ENCODE measurements at places on chromosomes 2 and 18.
A peak's percentile ranks its signal among the peaks of the same experiment; 100 is the strongest.

DNA sequence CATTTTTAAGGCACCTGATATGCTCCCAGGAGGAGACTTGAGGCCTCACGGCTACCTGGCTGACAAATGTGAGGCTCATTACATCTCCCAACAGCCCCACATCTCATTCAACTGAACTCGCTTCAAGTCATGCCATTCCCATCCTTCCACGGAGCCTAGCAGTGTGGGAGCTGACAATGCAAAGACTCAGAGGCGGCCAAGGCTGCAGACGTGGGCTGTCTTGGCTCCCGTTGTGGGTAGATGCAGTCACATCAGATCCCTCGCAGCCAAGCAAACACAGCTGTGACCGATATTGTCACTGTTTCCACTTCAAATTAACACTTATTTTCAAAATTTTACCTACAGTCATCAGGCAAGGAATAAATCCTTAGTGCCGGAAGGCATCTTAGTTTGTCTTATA lies 64.0 kb upstream of the TRIB2 start:
- no peak for DNase-seq

GRCh38 chr2:219484343-219485200 lies 14.1 kb upstream of the GMPPA start:
- DNase-seq, result no peak

- peak; percentile 45 for DNase-seq
Measured at GRCh38 chr2:212892193-212892592, 259.2 kb downstream of the IKZF2 start.

GRCh38 chr2:102473631-102474030 lies 605 bp downstream of the SLC9A4 start:
- no peak for DNase-seq

GRCh38 chr18:657311-658000 lies at the start of gene TYMS:
TSS of gene TYMS (plus strand) at chr18:657653. CDS start at chr18:657743, 90 bp downstream.
- DNase-seq, result peak; percentile 74

DNA sequence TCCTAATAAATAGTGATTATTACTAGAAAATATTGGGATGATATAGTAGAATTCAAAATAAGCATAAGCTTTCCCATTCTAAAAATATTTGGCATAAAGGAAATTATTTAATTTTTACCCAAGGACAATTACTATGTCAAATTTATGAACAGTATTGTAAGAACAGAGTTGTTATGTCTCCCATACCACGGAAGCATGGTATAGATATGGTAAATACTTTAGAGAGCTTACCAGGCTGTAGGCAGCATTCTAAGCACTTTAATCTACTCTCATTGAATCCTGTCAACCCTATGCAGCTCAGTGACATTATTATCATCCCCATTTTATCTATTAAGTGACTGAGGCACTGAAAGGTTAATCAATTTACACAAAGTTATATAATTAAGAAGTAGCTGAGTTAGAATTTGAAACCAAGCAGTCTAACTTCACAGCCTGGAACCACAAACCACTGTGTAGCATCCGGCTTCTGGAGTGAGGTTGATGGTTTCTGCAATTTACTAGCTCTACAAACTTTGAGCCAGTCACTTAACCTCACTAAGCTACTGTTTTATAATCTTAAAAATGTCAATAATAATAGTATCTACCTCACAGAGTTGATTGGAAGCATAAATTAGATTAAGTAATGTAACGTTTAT lies 323.7 kb downstream of the ARHGAP15 start:
- no peak for DNase-seq

DNA sequence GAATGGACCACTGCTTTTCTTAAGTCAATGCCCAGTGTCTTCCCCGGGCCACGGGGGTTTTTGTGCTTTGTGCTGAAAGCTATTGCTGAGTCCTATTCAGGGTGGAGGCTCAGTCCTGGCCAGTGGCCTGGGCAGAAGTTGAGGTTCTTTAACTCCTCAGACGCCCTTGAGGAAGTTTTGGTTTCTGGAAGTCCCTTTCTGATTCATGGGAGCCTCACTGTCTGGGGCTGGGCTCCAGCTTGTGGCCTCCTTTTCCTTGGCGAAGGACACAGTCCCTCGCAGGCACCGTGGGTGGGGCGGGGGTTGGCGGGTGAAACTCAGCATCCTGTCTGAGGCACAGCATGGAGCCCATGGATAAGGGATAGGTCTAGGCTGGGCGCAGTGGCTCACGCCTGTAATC lies 465.2 kb upstream of the HS6ST1 start:
- no peak for DNase-seq

GRCh38 chr2:19684516-19684915 lies 217.3 kb downstream of the TTC32 start:
- no peak for DNase-seq

- DNase-seq, result no peak
Measured at GRCh38 chr2:160388464-160389263, 104.9 kb downstream of the RBMS1 start.

- DNase-seq, result peak; percentile 68
Measured at GRCh38 chr2:191617575-191617974, 60.4 kb upstream of the NABP1 start.

GRCh38 chr18:58363767-58364540 lies 264.9 kb downstream of the ALPK2 start:
- DNase-seq, result no peak

DNA sequence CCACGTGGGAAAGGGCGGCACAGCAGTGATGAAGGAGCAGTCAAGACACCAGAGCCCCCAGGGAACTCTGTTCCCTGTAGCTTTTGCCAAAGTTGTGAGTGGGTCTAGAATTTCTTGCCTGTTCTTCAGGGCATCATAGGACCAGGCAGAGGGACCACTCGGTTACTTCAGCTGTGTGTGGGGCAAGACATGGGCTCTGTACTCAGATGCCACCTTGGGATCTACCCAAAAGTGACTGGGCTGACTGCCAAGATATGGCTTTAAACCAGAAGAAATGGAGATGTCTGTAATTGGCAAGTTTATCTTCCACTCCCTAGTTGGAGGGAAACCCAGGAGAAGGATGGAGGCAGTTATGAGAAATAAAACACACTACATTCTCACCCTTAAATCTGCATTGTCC lies 29.6 kb downstream of the KCNF1 start:
- DNase-seq, result no peak

- peak; percentile 72 for DNase-seq
Measured at GRCh38 chr18:62131301-62131909, 55.5 kb downstream of the PIGN start.

DNA sequence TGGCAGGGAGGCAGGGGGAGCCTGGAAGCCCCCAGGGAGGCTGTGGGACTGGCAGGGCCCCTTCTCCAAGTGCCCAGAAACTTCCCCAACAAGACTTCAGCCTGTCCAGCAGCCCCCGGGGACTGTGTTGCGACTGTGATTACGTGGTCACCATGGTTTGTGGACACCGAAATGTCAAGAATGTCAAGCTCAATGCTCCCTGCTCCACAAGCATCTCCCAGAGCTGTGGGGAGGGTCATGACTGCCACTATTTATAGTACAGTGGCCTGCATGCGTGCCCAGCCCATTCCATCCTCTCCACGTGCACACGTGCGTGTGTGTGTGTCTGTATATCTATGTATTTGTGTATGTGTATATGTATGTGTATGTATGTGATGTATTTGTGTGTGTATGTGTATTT lies 93.8 kb upstream of the MBOAT2 start:
- DNase-seq, result no peak

DNA sequence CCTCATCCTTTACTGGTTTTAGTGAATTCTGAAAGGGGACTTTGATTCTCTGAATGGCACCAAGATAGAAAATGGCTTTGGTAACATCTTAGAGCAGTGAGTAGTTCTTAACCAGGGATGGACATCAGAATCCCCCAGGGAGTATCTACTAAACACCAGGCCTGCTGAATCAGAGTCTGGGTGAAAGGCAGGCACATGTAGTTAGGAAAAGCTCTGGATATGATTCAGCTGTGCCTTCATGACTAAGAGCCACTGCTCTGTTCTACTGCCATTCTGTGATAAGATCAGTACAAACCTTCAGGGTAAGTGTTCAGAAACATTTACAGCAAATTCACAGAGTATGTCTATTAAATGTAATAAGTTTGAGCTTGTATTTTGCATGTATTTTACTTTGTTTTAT lies 46.2 kb upstream of the B3GNT2 start:
- DNase-seq, result no peak

DNA sequence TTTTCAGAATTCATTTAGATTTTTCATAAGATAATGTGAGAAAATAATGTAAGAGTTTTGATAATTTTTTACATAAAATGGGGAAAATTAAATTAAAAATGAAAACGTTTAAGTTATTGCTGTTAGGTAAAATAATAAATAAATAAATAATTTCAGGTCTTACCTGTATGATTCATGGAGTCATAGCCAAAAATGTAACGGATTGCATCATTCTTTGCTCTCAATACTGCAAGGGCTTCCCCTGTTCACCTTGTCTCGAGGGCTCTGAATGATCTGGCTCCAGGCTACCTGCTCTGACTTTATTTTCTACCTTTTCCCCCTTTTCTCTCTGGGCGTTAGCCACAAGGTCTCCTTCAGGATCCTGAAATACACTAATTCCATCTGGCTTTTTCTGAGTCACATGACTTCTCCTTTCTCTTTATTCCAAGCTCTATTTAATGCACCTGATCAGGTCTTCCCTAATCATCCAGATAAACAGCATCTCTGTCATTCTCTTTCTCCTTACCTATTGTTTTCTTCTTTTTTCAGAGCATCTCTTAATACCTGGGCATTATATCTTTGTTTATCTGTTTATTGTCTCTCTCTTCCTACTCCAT lies 30.0 kb upstream of the CFAP36 start:
- no peak for DNase-seq

DNA sequence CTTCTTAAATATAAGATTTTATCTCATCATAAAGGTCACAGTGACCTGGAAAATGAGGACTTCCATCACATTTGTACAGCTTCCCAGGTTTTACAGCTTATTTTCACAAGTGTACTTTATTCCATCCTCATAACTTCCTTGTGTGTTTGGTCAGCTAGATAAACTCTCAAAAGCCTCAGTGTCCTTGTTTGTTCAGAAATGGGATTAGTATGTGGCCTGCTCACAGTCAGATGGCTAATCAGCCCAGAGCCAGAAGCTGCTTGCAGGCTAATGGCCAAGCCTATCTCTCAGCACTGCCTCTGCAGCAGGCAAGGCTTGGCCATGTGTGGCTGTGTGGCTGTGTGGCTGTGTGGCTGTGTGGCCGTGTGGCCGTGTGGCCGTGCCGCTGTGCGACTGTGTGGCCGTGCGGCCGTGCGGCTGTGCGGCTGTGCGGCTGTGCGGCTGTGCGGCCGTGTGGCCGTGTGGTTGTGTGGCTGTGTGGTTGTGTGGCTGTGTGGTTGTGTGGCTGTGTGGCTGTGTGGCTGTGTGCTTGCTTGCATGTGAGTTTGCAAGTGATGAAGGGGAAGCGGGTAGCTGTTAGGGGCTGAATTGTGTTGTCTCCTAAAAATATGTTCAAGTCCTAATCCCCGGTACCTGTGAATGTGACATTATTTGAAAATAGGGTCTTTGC lies 233.0 kb upstream of the TNP1 start:
- no peak for DNase-seq

GRCh38 chr2:70369082-70369481 lies 67.2 kb upstream of the FAM136A start:
- DNase-seq, result no peak

DNA sequence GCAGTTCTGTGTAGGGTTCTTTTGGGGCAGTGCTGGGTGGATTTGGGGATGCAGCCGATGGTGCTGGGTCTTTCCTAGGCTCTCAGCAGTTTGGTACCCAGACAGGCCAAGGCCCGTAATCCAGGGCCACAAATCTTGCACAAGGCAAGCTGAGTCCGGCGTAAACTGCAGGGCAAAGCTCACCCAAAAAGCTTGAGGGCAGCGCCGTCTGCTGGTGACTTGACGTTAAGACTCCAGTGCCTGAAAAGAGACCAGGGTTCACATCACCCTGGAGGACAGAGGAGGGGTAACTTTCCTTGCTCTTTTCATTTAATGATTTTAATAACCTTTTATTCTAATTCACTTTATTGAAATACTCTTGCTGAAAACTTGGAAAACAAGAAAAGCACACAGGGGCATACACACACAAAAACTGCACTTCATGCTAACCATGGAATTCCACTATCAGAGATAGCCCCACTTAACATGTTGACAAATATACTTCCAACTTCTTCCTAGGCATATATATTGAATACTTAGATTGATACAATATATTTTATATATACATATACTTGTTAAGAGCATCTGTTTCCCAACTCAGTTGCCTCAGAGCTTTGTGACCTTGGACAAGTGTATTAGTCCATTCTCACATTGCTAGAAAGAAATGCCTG lies 38.9 kb downstream of the CNGA3 start:
- DNase-seq, result peak; percentile 89

DNA sequence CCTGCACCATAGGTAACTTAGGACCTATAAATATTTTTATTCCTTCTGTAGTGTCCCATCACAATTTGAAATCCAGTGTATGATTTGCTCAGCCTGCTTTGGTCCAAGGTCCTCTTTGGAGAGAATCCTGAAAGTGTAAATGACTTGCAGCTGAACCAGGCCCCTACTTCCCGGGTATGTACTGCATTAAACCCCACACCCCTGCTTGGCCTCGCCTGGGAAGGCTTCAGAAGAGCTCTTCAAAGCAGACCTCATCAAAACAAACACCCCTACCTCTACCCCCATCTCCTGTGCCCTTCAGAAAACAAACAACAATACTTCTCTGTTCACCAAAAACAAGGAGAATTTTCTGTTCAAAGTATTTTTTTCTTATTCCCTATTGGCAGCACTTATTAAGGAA lies 9.5 kb upstream of the SPTBN1 start:
- no peak for DNase-seq

- DNase-seq, result no peak
Measured at GRCh38 chr2:160402997-160403979, 90.3 kb downstream of the RBMS1 start.

GRCh38 chr2:68594674-68595492 lies 48.5 kb upstream of the PROKR1 start:
- peak; percentile 73 for DNase-seq

DNA sequence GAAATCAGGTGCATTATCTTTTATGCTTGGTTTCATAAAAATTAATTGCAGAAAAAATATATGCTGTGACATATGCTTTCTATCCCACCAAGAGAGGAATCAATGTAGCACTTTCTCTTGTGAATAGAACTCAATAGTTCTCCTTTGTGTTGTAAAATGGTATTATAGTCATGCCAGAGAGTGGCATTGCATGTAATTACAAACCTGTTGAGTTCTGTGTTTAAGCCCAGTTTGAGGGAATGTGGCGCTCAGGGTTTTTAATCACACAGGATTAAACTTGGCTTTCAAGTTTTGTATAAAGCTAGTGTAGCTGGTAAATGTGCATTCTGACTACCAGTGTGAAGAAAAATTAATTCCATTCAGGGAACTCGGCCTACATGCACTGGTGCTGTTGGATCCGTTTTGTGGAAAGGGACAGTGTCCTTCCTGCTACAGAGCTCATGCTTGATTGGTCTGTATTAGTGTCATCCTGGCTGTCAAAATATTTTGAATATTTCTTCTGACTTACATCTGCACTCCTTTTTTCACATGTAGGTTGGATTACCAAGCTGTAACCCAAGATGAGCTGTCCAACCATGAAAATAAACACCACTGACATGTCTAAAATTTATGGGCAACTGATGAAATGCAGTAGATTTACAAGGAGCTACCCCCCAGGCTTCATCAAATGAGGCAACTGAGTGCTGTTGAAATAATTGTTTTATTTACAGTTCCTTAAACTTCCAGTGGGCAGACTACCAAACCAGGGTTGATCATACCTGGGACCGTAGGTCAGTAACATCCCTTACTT lies 80.3 kb downstream of the SLC4A3 start:
- DNase-seq, result no peak
